Mucosa of descending colon (tissue), 3 donors: ENCODE measurements at places on chromosomes 5 and 9. TPM values are rescaled to one million over a fixed set of nuclear protein-coding genes. Genes with fewer than 3 reads are reported as not detected.

ABLIM3 gene
- 7.4 TPM for total RNA-seq

CCDC192 gene
- 1.0 TPM for total RNA-seq

PCDHB11 gene
- total RNA-seq = 1.3 TPM

EFNA5 gene
- 14.4 TPM for total RNA-seq

CCNJL gene
- total RNA-seq = 25.0 TPM

FREM1 gene
- total RNA-seq = 1.4 TPM

THBS4 gene
- 26.2 TPM for total RNA-seq

ZDHHC11B gene
- 0.41 TPM for total RNA-seq

OGN gene
- 6.6 TPM for total RNA-seq

LVRN gene
- 1.8 TPM for total RNA-seq

NMUR2 gene
- not detected for total RNA-seq

TMEM8B gene
- total RNA-seq = 22.8 TPM

SH3GL2 gene
- 0.38 TPM for total RNA-seq

RIGI gene
- 13.4 TPM for total RNA-seq

TEX48 gene
- not detected for total RNA-seq

IRX2 gene
- not detected for total RNA-seq
